ENCODE measurements at places on chromosomes 11 and 22. TPM values are rescaled to one million over a fixed set of nuclear protein-coding genes. Genes with fewer than 3 reads are reported as not detected.

Gene TIGD3
- 1.3 TPM for total RNA-seq

Gene CHST1
- not detected for total RNA-seq

Gene CD3E
- total RNA-seq, result 419 TPM

GRCh38 chr11:132026746-132027145 is 656.3 kb downstream of the NTM start:
- no peak overlapping the region for H3K4me3 ChIP-seq
- H3K27ac ChIP-seq, result no peak overlapping the region
- H3K4me1 ChIP-seq, result no peaks in the 10 kb centered on the region
- no peak for DNase-seq
- no peaks in the 10 kb centered on the region for H3K36me3 ChIP-seq

DNA sequence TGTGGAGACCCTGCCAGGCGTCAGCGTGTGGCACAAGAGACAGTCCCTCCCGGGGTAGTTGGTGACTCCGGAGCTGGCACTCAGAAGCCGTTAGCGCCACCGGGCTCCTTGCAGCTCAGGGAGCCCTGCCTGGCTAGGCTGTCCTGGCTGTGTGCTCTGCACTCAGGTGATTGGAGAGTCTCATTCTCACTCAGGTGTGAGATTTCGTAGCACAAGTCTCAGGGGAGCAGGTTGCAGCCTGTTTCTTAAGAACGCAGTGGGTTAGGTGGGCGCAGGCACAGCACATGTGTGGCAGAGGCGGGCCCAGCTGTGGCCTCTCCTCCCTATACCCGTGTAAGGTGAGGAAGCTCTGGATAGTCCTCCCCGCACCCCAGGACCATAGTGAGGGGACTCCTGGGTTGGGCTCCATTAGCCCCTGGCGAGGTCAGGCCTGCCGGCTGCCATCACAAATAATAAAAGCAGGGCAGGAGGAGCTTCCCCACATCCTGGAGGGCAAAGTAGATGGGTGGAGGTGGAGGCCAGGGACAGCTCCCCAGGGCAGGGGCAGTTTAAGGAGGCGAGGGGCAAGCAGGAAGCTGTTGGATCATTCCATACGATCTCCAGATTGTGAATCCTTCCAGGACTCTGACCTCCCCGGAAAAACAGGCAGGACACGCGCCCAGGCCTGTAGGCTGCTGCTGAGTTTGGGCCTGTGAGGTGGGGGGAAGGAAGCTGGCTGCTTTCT is 39.4 kb downstream of the SBF1 start:
- DNase-seq, result no peak
- no peaks in the 10 kb centered on the region for H3K27me3 ChIP-seq
- no peaks in the 10 kb centered on the region for H3K4me1 ChIP-seq
- no peak overlapping the region for H3K4me3 ChIP-seq
- peaks cover 8% of the 10 kb centered on the region for H3K36me3 ChIP-seq
- peak overlapping the region; percentile 66 for H3K27ac ChIP-seq

GRCh38 chr11:62680825-62681240 is 2.0 kb upstream of the UBXN1 start:
- peak; percentile 60 for DNase-seq
- peak overlapping the region; percentile 65 for H3K4me3 ChIP-seq
- H3K4me1 ChIP-seq, result peaks cover 44% of the 10 kb centered on the region

All from activated T-cell treated with anti-CD3 and anti-CD28 coated beads, Interleukin-2, amount 50 U/mL, for 72 hours (primary cell).